ENCODE measurements at places on chromosomes 4 and X.

- DNase-seq = no peak
Observed at GRCh38 chrX:43970528-43970927, 2.7 kb downstream of the NDP start.

- no peak for DNase-seq
Observed at GRCh38 chrX:73817393-73818199, 254.6 kb downstream of the CHIC1 start.

DNA sequence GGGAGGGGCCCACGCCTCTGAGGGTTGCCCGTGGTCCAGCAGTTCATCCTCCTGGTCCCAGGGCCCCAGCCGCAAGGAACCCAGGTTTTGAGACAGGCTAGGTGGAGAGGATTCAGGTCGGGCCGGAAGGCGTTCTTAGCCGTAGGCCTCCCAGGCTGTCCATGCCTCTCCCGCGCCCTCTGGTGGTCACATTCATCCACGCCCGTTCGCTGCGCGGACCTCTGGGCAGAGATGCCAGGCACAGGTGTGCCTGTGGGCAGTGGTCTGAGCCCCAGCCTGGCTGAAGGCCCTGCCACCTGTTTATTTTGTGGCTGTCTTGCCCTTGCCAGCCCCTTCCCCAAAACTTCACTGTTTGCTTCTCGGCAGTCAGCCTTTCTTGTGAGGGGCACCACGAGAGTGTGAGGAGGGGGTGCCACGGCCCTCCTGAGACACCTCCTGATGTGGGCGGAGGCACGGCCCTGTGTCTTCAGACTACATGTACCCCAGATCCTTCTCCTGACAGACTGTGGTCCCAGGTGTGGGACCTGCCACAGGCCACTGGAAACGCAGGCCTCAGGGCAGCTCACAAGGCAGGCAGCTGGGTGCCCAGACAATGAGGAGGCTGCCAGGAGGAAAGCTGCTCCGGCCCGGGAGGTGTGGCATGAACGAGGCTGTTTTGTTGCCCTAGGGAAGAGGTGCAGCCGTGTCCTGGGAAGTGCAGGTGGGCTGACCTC, 5.0 kb downstream of the UVSSA start:
- DNase-seq = peak; percentile 90

GRCh38 chrX:22433292-22434070, 160.8 kb downstream of the CBLL2 start:
- DNase-seq = no peak

DNA sequence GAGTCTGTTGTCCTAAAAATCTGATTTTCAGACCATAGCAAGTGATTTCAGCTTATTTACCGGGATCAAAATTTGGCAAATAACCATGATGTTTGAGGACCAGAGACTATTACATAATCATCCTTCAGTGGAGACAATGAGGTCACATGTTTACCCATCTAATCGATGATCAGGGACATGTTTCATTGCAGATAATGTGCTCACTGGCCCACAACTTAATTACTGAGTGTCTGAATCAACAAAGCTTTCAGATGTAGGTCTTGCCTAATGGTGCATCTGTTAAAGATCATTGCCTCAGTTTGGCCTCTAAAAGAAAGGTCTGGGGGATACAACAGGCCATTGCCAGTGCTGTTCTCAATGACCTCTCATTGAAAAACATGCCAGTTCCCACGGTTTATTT, 42.8 kb upstream of the KLHL34 start:
- no peak for DNase-seq

GRCh38 chrX:64842492-64842891, 133.8 kb downstream of the ZC4H2 start:
- DNase-seq = no peak

GRCh38 chrX:68598841-68599240, 48.6 kb upstream of the STARD8 start:
- no peak for DNase-seq

DNA sequence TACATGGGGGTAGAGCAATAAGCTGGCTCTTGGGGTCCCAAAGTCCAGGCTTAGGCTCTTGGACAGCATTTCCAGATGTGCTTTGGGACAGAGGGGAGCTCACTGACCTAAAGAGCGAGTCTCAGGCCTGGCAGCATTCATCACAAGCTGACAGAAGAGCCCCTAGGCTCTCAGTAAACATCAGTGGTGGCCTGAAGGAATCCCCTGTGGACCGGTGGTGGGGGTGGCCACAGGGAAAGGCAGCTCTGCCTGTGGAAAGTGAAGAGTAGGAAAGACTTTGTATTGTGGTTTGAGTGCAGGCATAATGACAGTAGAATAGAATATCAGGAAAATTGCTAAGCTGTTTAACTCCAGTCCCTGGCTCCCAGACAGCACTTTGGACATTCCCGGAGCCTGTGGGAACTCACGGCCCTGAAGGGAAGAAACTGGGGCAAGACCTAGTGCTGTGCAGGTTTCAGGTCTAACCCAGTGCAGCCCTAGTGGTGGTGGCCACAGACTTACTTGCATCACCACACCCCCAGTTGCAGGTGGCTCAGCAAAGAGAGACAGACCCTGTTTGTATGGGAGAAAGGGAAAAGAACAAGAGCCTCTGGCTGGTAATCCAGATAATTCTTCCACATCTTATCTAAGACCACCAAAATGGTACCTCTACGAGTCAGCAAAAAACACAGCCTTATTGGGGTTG, 141.9 kb downstream of the MAB21L2 start:
- no peak for DNase-seq

- no peak for DNase-seq
Observed at GRCh38 chrX:111348429-111348828, 63.6 kb downstream of the DCX start.

DNA sequence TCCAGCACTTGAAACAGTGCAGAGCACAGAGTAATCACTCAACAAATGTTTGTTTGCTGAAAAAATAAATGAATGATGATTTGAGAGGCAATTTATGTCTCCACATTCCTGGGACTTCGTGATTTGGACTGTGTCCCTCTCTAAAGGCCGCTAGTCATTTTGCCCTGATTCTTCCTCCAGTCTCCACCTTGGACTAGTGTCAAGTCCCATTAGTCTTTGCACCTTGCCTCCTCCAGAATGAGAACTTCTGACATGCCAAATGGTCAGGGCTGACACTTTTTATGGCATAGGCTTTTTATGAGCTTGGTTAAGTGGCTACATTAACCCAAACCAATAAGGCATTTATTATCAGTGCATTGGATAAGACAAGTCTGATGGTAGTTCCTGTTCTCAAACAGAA, 65.1 kb upstream of the POF1B start:
- no peak for DNase-seq

DNA sequence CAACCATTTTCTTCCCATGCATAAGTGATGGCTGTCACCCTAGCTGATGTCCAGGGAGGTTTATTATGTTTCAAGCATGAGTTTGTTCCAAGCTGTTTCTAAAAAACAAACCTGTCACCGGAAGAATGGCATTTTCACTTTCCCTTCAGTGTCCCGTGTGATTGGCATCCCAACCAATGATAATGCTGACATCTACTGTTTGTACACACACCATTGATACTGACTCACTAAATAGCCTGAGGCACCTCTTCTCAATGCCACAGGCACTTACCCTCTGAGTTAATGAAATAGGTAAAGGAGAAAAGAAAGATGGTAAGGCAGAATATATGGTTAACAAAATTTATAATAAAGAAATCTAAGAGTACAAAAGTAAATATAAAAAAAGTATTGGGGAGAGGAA, 23.1 kb upstream of the VCX2 start:
- DNase-seq = no peak

DNA sequence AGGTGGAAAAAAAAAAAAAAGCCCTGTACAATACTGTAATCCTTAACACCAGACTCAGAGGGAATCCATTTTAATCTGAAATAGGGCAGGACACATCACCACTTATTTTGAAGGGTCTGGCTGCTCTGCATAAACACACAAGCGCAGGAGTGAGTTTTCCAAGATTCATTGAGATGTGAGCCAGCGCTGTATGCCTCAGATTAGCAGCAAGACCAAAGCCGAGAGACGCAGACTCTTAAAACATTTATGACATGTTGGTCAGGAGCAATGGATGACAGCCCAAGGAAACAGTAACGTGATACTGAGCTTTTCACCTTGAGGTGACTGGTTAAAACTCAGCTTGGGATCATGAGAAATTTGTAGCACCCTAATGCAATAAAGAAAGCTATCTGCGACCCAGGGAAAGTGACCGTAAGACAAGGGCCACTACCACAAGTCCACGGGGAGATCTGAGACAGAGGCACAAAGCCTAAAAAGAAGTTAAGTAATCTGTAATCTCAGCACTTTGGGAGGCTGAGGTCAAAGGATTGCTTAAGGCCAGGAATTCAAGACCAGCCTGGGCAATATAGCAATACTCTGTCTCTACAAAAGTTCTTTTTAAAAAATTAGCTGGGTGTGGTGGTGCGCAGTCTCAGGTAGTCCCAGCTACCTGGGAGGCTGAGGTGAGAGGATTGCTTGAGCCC, 210.6 kb downstream of the COL25A1 start:
- DNase-seq = no peak

DNA sequence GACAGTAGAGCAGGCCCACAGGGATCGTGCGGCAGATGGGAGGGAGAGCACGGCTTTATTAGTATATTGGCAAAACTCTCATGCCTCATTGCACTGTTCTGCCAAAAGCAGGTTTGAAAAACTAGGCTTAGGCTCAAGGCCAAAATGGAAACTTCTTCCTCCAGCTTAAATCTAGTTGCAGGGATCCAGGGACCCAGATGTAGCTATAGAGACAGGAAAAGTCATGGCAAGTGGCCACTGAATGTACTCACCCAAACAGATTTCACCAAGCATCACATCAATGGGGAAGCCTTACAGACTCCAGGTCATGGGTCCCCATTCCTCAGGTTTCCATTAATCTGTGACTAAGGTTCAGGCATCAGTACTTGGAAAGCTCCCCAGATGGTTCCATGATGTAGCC, 149.2 kb downstream of the STK32B start:
- no peak for DNase-seq

DNA sequence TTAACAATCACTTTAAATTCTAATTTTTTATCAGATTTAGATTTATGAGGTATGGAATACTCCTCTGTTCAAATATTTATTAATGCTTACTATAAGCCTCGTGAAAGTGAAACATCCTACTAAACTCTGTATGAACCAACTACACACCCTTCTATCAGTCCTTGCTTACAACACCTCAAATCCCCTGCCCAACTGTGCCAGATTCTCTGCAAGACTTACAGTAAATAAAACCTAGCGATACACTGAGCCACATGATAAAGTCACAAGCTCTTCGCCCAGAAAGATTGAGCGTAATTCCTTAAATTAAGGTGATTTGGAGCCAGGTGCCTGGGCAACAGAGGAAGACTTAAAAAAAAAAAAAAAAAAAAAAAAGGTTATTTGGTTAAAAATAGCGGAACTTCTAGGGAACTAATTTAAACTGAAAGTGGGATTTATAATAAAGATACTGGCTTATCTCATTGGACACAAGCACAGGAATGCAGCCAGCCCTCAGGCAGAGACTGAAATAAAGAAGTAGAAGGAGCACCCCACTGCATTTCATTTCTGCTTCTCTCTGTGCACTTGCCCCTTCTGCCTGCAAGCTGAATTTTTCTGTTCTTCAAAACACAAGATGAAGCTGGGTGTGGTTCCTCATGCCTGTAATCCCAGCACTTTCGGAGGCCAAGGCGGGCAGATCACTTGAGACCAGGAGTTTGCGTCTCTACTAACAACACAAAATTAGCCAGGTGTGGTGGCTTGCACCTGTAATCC, 17.5 kb upstream of the C4orf36 start:
- DNase-seq = no peak

DNA sequence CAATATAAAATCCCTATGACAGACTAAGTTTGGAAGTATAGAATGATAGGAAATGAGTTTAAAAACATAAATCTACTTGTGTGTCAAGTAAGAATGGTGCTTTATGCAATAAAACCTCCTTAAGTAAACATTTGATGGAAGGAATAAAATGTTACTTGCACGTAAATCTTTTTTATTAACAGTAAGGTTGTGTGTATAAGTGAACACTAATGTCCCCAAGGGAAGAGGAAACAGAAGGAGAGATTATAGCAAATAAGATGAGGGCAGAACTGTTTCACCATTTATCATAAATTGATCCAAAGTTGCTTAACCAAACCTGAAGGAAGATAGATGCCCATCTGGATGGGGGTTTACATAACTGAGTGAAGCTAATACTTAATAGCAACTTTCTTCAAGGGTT, 86.8 kb downstream of the FRMPD4 start:
- no peak for DNase-seq

- DNase-seq = peak; percentile 48
Observed at GRCh38 chr4:120056246-120056645, 10.4 kb downstream of the MAD2L1 start.

DNA sequence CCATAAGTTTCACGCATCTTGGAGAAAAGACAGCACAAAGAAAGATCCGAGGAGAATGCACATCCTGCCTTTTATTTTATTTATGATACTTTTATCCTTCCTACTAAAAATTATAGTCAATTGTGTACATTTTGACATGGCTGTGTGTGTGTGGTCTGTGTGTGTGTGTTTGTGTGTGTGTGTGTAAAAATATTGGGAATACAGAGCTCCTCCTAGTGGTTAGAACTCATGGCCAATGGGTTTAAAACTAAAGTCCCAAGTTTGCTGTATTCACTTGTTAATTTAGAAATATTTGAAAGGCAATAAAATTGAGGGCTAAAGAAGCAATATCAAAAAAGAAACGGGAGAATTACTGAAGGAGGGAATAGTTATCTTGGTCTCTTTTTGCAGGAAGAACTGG, 47.5 kb downstream of the NKX6-1 start:
- no peak for DNase-seq

DNA sequence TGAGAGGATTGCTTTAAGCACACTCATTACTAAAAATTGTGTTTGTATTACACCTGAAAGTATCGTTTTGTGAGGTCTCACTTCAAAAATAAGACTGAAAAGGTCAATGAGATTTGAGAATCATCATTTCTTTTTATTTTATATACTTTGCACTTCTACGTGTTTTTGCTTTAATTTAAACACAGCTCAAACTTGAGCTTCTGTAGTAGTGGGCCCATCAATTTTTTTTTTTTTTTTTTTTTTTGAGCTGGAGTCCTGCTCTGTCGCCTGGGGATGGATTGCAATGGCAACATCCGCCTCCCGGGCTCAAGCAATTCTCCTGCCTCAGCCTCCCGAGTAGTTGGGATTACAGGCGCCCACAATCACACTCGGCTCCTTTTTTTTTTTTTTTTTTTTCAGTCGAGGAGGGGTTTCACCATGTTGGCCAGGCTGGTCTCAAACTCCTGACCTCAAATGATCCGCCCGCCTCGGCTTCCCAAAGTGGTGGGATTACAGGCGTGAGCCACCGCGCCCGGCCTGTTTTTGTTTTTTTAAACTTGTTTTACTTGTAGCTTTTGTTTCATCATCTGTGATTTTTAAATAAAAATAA, 1.5 kb downstream of the GSTCD start:
- DNase-seq = no peak

Measured in NCI-H526 (cell line).